Stimulated activated CD4-positive, alpha-beta T cell treated with anti-CD3 and anti-CD28 coated beads, Interleukin-2, amount 100 ng/mL, for 24 hours (primary cell): ENCODE measurements at places on chromosomes 2 and 18.

DNA sequence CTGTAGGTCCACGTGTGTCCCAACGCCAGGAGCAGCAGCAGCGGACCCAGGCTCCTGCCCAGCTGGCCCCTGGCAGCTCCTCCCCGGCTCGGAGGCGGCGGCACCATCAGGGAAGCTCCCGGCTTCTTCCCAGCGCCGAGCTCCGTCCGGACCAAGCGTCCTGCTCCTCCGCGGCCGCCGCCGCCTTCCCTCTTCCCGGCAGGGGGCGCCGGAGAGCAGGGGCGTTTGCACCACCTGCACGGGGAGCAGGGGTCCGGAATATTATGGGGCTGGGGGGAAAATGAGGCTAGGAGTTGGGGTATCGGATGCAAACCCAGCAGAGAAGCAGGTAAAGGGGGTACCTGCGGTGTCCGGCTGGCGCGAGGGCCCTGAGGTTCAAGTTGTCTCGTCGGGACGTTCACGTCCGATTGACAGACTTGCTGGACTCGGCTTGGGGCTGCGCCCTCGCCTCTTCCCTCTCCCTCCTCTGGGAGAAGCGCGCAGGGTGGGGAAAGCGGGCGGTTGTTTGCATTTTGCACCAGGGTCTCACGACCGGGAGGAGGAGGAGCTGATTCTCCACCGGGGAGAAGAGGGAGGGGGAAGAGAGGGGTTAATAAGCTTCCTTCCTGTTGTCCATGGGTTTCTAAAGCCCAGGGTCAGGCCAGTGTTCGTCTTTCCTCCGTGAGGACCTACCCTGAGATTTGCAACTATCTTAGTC, at the start of gene CCBE1:
CCBE1 (minus strand) TSS at position 188 of the 697 bp plus-strand sequence.
- peak; percentile 31 for DNase-seq

DNA sequence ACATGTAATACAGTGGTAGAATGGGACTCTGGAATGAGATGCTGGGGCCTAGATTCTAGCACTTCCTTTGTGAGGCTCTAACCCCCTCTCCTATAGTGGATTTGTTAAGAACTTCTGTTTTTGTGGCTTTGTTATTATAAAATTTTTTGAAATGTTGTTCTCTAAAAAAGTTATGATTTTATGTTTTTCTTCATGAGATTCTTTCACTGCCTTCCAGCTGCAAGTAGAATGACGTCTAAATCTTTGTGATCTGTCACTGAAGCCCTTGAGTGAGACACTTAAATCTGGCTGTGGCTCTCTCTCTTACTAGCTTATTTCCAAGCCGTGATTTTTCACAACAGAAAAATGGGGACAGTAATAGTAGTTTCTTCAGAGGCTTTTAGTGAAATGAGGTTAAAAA, 1.6 kb downstream of the CASP8 start:
- DNase-seq: no peak

DNA sequence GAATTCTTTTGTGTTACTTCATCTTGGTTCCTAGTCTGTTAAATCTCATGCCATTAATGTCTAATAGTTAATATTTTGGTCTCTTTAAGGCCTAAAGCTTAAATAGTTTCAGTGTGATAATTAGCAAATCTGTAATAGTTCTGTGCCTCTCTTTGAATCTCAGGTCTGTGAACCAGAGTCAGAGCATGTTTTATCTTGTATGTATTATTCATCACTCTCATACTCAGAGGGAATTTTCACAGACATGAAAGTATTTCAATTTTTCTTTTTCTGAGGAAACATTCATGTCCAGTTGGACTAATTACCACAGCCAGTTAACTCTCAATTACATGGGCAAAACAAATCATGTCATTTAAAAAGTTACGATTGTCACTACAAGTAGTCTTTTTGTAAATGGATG, 931.9 kb upstream of the SLC39A10 start:
- no peak for DNase-seq

DNA sequence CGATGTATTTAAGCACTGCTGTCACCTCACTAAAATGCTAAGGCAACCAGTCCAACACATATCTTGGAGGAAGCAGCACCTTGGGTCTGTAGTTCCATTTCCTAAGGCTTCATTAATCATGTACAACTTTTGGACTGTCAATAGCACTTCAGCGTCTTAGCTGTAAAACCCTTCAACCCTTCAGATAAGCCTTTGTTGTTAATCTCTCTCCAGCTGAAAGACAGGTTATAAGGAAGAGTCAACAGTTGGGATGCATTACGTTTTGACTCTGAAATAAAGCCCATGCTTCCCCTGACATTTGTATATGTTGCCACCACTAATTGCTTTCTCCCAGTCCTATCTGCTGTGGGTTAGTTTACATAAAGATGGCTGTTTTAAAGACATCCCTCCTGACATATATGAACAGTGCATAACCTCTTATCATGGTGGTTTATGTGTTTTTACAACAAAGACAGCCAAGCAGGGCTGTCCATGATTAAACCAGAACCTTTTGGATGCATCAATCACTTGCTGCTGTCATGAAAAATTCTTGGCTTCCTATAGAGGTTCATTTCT, 81.5 kb downstream of the EPHA4 start:
- DNase-seq: no peak

DNA sequence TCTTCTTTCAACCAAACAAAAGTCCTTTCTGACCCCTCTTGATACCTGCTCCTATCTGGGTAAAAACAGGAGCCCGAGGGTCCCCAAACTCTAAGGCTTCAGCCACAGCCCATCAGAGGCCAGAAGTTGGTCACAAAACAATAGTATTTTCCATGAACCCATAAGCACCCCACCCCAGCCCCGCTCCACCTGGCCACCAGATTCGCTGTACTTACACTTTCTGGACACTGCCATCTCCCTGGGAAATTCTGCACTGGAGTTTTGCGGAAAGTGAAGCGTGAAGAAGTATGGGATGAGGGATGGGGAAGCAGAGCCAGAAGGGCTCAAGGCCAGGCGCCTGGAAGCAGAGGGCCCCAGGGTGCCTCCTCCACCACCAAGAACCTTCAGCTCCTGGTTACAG, 5.2 kb upstream of the RUFY4 start:
- no peak for DNase-seq

DNA sequence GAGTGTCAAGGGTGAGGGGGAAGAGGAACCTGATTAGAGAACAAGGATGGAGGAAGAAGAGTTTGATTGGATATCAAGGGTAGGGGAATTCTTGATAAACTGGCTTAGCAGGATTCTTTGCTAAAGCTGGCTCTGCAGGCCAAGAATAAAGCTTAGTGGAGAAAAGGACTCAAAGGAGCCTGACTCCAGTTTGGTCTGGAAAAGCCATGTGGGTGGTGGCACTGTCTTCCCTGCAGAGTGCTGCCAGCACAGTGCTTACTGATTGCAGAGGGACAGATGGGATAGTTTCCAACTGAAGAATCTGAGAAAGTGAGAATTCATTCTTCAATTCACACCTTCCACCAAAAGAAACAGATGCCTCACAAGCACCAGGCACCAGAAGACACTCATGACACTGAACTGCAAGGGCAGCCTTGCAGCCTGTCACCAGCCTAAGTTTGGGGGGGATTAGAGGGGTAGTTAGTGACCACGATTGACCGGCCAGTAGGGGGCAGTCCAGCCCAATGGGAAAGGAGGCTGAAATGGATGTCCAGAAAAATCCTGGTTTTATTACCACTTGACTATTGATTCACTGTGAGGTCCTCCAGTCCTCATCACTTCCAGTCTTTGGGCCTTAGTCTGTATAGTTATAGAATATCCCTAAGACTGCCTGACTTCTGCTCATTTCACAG, 334.5 kb downstream of the SMAD2 start:
- peak; percentile 33 for DNase-seq

GRCh38 chr2:172640389-172640788, 84.5 kb downstream of the PDK1 start:
- no peak for DNase-seq

- no peak for DNase-seq
Observed at GRCh38 chr2:42922790-42923579, 130.6 kb upstream of the HAAO start.

- DNase-seq: no peak
Observed at GRCh38 chr2:227322530-227323205, 2.4 kb upstream of the MFF start.

DNA sequence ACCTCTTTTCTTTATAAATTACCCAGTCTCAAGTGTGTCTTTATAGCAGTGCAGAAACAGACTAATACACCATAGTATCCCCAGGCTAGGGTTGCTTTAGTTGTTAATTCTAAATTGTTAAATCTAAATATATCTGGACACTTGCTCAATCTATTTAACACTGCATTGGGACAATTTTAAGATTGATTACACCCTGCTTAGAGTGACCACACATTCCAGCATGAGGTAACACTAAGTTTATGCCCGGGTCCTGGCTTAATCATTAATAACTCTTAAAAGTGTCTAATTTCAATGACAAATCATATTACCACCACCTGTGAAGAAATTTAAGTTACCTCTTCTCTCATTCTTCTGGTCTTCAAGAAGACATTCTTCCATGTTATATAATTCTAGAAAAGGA, 131.4 kb downstream of the ZNF385B start:
- no peak for DNase-seq

- DNase-seq: no peak
Observed at GRCh38 chr18:13269013-13269280, 50.4 kb downstream of the LDLRAD4 start.
